ENCODE measurements at places on chromosomes 4 and X.

- peak; percentile 63 for ATAC-seq
Observed at GRCh38 chrX:153519569-153520286, 2.3 kb downstream of the ATP2B3 start.

DNA sequence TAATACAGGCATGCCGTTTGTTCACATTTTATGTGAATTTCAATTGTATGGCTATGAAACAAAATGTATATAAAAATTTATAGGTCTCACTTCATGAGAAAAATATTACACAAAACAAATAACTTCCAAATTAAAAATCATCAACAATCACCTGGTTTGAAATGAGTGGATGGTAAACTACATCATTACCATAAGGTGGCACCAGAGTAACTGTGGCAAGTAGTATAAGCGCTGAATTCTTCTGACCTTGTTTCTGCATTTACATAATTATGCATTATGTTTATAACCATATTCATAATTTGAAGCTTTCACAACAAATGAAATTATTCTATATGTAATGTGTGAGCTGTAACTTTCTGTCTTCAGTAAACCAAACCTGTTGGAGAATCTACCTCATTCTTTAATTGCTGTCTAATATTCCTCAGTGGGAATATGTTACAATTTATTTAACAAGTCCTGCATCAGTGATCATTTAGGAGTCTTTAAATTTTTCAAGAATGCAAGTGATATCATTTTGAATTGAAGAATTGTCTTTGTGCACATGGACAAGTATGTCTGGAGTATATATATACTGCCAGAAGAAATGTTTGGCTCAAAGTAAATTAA is 55.2 kb downstream of the MMRN1 start:
- no peak for ATAC-seq

GRCh38 chrX:37353646-37354045 is 4.5 kb downstream of the PRRG1 start:
- no peak for ATAC-seq

DNA sequence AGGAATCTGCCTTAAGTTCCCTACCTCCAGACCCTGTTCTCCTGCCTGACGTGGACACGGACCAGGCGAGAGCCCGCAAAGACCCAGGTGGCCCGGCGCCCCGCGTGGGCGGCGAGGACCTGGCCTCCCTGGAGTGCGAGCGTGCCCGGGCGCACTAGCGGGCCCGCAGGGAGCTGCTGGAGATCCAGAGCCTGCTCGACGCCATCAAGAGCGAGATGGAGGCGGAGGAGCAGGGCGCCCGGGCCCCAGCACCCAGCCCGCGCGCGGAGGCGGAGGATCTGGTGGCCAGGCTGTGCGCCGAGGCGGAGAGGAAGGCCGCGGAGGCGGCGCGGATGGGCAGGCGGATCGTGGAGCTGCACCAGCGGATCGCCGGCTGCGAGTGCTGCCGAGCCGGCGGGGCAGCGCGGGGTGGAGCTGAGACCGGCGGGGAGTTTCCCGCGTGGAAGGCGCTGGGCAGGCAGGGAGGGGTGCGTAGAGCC is 18.2 kb downstream of the MRFAP1 start:
- ATAC-seq = no peak

GRCh38 chr4:8911316-8912088 is 39.9 kb upstream of the HMX1 start:
- ATAC-seq = peak; percentile 49

DNA sequence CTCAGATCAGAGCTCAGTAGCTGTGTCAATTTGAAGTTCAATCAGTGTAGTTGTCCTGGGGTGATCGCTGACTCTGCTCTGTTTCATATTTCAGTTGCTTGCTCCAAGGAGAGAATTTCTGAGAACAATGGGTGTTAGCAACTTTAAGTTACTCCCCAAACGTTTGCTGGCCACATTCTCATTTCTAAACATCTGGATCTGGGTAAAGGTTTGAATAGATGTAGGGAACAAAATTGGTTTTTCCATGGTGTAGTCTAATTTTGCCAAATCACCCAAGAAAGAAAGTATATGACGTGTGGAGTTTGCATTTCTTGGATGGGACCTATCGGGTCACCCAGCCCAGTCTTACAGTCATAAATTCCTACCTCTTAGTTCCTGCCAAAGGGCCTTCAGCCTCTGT is 103.7 kb downstream of the AKAP4 start:
- ATAC-seq = no peak

GRCh38 chrX:96689991-96690390 is 5.3 kb downstream of the DIAPH2 start:
- no peak for ATAC-seq

DNA sequence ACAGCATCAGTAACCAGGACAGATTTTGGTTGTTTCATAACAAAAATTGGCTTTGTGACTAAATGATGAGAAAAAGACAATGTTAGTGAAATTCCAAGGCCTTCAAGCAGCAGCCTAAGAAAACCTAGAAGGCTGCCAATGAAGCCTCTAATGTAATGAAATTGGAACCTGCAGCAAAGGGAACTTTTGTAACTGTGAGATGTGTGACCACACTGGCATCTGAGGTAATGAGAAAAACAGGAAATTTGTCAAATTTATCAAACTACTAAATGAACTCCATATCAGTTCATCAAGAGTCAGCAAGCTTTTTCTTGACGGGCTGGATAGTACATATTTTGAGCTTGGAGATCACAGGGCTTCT is 30.4 kb upstream of the EMCN start:
- ATAC-seq = no peak

Measured in SK-N-SH treated with all-trans-retinoic acid at 6 μM for 48 hours (cell line).